ENCODE measurements at places on chromosomes 3 and 15.

DNA sequence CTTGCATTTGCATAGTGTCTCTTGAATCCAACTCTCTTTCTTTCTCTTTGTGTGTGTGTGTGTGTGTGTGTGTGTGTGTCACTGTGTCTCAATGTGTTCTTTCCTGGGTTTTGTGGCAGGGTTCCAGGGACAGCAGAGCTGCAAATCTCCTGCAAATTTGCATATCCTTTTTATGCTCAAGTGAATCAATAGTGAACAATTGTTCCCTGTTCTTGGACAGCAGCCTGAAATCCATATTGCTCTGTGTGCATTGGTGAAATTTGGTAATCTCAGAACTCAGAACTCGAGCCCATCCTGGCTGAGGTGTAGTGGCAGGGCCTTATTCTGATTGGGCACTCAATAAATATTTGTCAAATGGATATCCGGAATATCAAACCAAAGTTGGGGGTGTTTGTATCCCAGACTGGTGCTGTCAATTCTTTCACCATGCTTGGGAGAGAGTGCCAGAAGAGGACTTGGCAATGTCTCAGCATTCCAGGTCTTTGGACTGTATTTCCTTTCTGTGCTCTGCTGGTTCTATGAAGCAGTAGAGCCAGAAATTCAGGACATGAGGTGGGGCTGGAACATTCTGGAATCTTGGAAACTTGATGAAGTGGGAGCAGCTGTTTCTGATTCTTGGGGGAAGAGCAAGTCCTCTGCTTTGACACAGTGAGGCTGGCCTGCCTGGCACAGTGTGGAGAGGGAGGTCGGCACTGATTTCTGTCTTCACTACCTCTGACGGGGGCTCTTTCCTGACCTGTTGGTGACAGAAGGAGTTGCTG, 380.6 kb upstream of the C2CD4B start:
- H3K27ac ChIP-seq: no peak overlapping the region
- no peaks in the 10 kb centered on the region for H3K4me1 ChIP-seq
- no peak for DNase-seq
- no peaks in the 10 kb centered on the region for H3K27me3 ChIP-seq

DNA sequence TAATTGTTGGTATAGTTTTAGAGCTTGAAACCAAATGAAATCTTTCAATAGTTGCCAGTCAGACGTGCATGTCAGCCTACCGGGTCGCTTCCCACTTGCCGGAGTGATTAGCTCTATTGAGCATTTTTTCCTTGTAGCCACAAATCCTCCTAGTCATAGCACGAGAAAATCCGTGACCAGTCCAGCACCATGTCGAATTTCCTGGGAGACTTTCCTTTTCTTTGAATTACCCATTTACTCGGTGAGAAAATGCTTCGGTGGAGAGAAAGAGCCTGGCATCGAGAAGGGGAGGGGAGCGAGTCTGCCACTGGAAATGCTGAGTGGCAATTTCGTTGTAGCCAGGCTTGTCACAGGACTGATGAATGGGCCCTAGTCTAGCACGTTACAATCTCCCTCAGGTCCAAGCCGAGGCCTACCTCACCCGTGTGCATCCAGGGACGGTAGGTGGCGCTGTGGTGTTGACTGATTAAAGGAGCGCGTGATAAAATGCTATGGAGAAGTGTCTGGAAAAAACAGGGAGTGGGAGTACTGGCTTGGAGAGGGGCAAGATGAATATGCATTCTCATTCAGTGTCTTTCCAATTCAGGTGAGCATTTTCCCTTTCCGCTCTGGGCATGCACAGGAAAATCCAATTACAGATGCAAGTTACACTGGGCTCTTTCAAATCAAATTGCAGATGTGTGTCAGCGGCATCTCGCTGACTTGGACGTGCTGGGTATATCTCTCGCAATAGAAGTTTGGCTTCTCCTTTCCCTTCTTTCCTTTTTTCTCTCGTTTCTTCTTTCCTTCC, 238.8 kb downstream of the EDEM1 start:
- no peaks in the 10 kb centered on the region for H3K36me3 ChIP-seq
- no peaks in the 10 kb centered on the region for H3K4me1 ChIP-seq
- no peak overlapping the region for H3K4me3 ChIP-seq
- no peaks in the 10 kb centered on the region for H3K27me3 ChIP-seq

DNA sequence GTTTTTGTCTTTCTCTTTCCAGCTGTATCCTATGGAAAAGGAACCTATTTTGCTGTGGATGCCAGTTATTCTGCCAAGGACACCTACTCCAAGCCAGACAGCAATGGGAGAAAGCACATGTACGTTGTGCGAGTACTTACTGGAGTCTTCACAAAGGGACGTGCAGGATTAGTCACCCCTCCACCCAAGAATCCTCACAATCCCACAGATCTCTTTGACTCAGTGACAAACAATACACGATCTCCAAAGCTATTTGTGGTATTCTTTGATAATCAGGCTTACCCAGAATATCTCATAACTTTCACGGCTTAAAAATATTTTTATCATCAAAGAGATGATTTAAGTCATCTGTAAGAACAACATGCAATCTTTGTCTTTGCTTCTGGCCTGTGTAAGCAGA, 44.9 kb upstream of the PARP14 start:
- no peak for DNase-seq
- H3K4me1 ChIP-seq: no peaks in the 10 kb centered on the region
- H3K4me3 ChIP-seq: no peak overlapping the region
- H3K36me3 ChIP-seq: no peaks in the 10 kb centered on the region
- H3K27me3 ChIP-seq: no peaks in the 10 kb centered on the region

DNA sequence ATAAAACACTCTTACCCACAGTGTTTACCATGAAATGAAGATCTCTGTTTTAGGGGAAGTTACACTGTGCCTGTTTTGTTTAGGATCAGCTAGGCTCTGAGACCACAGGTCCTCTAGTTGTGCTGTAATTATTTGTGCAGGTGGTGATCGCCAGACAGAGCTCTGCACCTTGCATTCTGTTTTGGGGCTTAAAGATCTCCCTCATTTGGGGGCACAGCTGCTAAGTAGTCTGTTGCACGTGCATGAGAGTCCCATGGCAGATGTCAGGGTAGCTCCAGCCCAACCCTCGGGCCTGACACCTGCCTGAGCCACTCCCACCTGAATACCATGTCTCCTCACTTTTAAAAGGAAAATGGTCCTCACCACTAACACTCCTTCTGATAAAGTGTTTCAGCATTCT, 12.4 kb downstream of the C3orf20 start:
- H3K36me3 ChIP-seq: no peaks in the 10 kb centered on the region
- peak; percentile 59 for DNase-seq
- peaks cover 6% of the 10 kb centered on the region for H3K27me3 ChIP-seq

- DNase-seq: no peak
- H3K4me3 ChIP-seq: no peak overlapping the region
- H3K36me3 ChIP-seq: no peaks in the 10 kb centered on the region
- H3K27ac ChIP-seq: no peak overlapping the region
Measured at GRCh38 chr3:27545061-27545460, 60.9 kb upstream of the SLC4A7 start.

Measured in thymus (tissue), 14 donors.